ENCODE measurements at places on chromosomes 4 and X.
A peak's percentile ranks its signal among the peaks of the same experiment; 100 is the strongest.

DNA sequence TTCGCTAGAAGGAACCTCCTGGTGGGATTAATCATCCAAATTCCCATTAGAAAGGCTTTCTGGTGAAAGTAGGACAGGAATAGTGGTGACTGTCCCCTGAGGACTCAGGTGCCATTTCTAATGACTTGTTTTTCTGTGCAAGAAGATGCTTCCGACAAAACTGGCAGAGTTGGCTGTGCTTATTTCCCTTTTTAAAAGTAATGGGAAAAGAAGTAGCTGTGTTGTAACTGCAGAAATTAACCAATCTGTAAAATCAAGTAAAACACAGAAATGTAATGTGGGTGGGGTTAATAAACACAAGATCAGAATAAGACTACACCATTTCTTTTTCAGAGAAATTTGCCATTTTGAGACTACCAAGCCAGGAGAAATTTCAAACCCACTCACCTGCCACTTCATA, 55.0 kb upstream of the FAM9B start:
- no peak for DNase-seq

GRCh38 chr4:48030470-48030869, 13.9 kb downstream of the NIPAL1 start:
- no peak for DNase-seq

- DNase-seq = no peak
Observed at GRCh38 chr4:63922146-63922545, 487.1 kb downstream of the TECRL start.

DNA sequence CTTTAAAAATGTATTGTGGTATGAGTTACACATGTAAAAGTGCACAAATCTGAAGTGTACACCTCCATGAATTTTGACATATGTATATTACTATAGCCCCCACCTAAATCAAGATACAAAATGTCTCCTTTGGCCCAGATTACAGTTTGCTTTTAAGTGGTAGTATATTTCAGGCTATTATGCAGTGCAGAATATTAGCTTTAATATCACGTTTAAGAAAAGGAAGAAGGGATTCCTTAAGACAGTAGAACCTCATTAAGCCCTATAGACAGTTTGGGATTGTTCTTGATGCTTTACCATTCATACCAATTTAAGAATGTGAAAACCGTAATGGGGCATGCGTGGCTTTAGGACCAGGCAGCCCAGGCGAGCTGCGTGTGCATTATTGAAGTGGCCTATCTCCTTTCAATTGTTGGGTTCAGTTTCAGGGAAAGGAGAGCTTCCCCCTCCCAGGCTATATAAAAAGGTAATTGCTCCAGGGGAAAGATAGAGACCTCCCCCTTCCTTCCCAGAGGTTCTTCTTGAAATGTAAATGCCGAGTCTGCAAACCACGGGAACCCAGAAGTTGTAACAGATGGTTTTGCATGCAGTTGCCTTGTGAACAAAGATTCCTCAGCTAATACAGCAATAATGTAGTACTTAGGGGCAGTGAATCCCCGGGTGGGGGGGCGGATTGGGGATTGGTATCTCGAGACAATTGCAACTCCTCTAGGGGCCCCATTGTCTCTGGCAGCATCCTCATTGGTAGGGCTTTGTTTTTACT, 106.1 kb downstream of the UCHL1 start:
- DNase-seq = peak; percentile 22

DNA sequence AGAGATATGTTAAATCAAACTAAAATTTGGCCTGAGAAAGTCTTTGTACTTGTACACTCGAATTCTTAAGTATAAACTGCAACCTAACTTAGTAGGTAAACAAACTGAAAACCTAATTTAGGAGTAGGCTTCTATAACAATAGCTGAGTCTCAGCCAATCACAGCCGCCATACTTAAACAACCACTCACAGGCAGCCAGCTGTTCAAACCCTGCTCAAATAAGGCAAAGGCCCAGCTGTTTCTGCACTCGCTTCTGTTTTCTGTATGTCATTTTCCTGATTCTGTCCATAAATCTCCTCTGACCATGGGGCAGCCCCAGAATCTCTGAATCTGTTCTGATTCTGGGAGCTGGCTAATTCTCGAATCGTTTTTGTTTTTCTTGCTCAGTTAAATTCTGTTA, 7.8 kb upstream of the PLS3 start:
- DNase-seq = no peak

DNA sequence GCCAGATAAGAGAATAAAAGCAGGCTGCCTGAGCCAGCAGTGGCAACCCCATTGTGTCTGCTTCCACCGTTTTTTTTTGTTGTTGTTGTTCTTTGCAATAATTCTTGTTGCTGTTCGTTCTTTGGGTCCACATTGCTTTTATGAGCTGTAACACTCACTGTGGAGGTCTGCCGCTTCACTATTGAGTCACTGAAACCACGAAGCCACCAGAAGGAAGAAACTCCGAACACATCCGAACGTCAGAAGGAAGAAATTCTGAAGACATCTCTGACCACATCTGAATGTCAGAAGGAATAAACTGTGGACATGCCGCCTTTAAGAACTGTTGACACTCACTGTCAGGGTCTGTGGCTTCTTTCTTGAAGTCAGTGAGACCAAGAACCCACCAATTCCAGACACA, 110.5 kb downstream of the PCDH18 start:
- peak; percentile 42 for DNase-seq

DNA sequence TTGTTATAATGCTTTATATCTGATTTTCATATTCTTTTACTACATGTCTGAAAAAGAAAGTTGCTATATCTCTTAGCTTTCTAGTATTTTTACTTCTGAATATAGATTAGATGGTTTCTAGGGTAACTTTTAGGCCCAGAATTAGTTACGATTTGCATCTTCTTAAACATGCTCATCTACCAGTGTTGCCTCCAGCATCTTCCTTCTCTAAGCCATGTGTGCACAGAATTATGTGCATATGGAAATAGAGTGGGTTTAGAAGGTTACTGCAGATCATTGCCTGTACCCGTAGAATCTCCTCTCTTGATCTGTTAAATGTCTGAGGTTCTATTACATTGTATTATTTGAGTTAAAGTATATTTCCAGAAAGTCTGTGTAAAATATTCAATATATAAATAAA, 2.5 kb upstream of the TDO2 start:
- no peak for DNase-seq

DNA sequence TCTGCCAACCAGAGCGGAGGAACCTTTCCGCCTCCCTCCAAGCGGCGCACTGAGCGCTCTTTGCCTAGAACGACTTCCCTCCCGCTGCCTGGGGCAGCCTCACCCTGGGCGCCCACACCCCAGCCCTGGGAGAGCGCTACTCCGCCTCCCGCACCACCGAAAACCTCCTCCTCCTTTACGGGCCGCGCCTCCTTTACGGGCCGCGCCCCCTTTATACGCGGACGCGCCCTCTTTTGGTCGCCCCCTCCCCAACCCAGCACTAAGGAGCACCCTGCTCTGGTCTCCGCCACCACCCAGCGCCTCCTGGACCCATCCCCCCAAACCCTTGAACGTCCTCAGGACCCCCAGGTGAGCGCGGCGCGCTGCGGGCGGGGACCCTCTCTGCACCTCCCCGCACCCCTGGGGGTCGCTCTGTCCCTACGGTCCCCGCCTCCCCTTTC, 586 bp upstream of the NSG1 start:
- DNase-seq = no peak

DNA sequence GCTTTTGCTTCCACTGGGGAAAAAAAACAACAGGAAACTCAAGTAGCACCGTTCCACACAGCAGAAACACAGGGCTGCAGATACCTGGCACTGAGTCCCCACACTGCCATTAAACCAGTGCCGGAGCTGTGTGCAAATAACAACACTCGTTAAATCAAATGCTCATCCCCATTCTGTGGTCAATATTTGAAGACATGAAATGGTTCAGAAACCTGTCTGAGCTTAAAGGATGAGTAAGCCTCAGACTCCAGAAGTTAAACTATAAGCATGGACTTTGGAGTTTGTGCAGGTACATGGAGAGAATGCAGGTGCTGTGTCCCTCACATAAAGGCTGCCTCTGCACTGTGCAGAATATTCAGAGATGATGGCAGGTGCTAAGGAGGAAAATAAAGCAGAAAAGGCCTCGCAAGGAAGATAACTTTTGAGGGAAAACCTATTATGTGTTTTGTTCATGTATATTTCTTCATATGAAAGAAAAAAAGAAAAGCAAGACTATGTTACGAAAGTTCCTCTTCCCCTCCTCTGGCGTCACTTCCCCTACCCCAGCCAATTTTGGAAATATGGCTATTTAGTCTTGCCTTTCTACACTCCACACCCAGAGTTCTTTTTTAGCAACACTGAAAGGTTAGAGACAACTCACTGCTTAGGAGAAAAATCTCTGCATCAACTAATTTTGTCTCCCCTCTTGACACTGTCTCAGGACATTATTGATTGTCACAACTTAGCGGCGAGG, 4.6 kb downstream of the MPP1 start:
- DNase-seq = no peak

- no peak for DNase-seq
Observed at GRCh38 chr4:25827897-25828296, 34.9 kb downstream of the SEL1L3 start.

- DNase-seq = no peak
Observed at GRCh38 chr4:45661893-45662292, 462.0 kb downstream of the GABRG1 start.

DNA sequence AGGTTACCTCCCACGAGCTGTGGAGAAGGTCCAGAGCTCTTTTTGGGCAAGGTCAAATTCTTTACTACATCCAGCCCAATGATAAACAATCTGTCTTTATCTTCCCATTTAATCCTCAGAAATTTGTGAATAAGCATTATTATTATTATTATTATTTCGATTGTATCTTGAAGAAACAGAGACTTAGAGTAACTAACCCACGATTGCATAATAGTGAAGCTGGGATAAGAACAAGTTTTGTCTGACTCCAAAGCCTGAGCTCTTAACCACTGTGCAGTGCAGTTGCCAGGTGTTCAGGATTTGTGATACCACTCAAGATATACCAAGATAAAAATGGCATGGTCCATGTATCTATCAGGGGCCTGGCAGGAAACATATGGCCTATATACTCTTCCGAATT, 166.5 kb upstream of the LDB2 start:
- no peak for DNase-seq

- DNase-seq = peak; percentile 54
Observed at GRCh38 chr4:111943796-111944203, 201.5 kb upstream of the FAM241A start.

- DNase-seq = no peak
Observed at GRCh38 chrX:25068340-25068739, 52.6 kb upstream of the ARX start.

DNA sequence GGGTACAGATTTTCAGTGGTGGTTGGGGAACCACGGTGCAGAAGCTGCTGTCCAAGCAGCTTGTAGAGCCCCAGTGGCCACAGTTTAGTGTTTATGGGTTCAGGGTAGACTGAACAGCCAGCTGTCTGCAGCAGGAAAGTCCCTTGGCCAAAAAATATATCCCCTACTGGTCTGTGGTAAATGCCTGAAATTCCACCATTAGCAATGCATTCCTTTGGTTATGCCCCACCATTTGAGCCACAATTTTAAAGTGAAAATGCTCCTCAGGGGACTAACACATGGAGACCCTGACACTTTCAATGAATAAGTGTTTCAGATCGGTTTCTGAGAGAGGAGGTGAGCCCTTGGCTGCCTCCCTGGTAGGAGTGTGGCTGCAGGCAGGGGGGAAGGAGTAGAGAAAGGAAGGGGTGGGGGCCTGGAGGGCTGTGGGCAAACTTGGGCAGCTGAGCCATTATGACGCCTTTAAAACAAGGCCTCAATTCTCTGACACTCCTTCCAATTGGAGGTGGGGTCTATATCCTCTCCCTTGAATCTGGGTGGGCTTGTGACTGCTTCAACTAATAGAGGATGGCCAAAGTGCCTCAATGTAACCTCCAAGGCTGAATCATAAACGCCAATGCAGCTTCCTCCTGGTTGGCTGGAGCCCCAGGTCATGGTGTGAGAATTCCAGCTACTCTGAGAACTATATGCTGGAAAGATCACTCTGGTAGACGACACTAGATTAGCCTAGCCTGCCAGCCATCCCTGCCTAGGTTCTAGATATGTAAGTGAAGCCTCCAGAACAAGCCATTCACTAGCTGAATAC, 75.8 kb upstream of the ATP6AP2 start:
- peak; percentile 89 for DNase-seq

DNA sequence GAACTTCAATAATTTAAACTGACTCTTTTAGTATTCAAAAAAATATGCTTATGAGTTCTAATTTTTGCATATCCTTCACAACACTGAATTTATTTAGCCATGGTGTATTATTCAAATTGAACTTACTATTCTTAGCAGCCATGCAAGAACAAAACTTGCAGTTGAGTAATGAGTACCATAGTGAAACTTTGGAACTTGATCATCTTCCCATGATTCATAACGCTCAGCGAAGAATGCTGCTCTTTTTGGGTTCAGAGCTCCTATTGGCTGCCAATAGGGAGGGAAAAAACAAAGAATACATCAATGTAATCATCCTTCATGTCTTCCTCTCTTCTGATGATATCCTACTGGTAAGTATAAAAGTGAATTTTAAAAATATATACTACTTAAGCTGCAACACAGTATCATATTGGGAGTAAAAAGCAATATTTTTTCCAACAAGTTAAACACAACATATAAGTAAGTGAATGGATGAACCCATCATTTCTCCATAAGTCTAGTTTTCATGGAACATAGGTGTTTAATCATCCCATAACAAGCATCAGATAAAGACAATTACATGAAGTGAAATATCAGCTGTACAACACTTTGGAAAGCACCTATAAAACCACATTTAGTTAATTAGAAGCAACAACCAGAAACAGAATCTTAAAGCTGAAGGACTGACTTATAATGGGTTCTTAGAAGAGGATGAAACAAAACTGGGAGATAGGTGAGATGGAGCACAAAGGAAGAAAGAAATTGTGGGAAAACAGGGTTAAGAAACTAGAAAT, 145.2 kb upstream of the MAB21L2 start:
- no peak for DNase-seq

DNA sequence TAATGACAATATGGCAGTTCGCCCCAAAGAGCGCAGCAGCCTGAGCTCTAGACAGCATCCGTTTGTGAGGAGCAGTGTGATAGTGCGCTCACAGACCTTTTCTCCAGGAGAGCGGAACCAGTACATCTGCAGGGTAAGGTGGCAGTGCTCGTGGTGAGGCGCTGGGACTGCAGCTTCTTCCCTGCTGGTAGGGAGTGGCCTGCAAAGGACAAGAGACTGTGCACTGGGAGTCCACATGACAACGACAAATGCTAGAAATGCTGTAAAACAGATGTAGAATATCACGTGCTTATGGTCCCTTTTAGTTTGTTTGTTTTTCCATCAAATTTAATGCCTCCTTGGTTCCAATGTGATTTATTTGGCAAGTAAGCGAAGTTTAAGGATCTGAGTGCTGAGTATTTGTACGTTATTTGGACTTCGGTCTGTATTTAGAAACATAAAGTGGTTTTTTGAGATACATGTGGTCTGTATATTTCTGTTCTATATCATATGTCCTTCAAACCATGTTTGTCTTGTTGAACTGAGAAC, 35.8 kb downstream of the CLDN22 start:
- no peak for DNase-seq

GRCh38 chr4:6520978-6521377, 48.6 kb upstream of the PPP2R2C start:
- no peak for DNase-seq
